ENCODE measurements at places on chromosomes 16 and 17. TPM values are rescaled to one million over a fixed set of nuclear protein-coding genes. Genes with fewer than 3 reads are reported as not detected.

DNA sequence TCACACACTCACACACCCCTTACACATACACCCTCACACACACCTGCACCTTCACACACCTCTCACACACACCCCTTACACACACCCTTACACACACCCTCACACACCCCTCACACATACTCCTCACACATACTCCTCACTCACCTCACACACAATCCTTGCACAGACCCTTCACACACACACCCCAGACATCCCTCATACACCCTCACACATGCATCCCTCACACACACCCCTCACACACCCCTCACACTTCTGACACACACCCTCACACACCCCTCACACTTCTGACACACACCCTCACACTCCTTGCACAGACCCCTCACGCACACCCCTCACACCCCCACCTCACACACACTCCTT lies 23.9 kb downstream of the C17orf67 start:
- DNase-seq = no peak

- no peak for DNase-seq
Measured at GRCh38 chr16:13770436-13770835, 149.5 kb upstream of the ERCC4 start.

GRCh38 chr17:49359990-49360795 lies 1.9 kb downstream of the ZNF652 start:
- peak; percentile 42 for DNase-seq

GRCh38 chr16:51225878-51226277 lies 74.8 kb upstream of the SALL1 start:
- no peak for DNase-seq

- no peak for DNase-seq
Measured at GRCh38 chr17:80252871-80253270, 7.8 kb upstream of the RNF213 start.

- DNase-seq = no peak
Measured at GRCh38 chr16:28011223-28011622, 52.3 kb downstream of the GSG1L start.

- no peak for DNase-seq
Measured at GRCh38 chr17:50261051-50261915, 13.0 kb upstream of the TMEM92 start.

- DNase-seq = peak; percentile 76
Measured at GRCh38 chr16:85381738-85382592, 231.2 kb upstream of the GSE1 start.

GRCh38 chr17:58331815-58332777 lies 3.5 kb upstream of the TSPOAP1 start:
- DNase-seq = no peak

DNA sequence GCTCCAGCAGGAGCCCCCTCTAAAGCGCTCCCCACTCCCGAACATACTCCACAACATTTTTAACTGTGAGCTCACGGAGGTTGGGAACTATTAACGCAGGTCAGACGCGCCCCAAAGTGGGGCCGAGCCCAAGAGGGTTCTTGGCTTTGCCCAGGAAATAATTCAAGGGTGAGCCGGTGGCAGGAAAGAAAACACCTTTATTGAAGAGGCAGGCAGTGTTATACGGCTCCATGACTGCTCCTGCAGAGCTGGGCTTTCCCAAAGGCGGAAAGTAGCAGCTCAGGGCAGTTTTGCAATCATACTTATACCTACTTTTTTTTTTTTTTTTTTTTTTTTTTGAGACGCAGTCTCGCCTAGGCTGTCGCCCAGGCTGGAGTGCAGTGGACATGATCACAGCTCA lies 6.2 kb downstream of the ADCY9 start:
- DNase-seq = no peak

DNA sequence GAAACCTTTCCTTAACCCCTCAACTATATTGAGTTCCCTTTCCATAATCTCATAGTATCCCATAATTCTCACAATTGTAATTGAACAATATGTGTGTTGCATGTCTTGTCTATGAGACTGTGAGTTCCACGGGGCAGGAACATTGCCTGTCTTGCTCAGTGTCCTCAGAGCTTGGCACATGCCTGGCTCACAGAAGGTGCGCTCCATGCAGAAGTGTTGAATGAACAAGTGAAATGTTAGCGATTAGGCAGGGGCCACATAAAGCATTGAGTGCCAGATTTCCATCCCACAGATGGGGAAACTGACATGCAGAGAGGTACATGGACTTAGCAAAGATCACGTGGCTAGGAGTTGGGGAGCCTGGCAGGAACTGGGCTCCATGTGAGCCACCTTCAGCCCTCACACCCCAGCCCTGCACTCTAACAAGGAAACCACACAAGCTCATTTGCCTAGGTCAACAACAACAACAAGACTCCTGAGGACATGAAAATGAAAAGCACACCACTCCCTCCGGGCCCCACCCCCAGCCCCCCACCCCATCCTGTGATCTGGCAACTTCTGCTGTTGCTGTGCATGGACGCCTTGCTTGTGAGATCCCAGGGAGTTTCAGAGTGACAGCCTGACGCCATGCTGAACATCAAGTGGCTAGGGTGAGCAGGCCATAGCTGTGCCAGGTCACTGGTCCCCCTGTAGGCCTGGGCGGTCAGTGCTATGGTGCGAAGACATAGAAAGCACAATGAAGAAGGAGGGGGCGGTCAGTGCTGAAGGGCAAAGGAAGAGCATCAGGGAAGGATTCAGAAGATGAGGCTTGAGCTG lies 5.0 kb downstream of the PIK3R5 start:
- no peak for DNase-seq

DNA sequence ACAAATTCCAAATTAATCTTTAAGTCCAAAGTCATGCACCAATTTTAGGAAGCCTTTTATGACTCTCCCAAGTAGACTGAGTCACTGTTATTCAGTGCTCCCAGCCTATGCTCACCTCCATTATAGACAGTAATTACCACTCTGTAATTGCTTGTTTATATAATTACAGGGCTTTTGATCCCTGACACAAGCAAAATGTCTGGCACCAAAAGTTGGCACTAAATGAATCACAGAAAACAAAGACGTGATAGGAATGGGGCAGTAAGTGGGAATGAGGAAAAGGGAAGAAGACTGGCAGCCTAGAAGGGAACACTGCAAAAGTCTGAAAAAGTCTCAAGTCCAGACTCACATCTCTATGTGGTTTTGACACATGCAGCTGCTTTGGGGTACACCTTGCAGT lies 94.1 kb downstream of the SLC39A11 start:
- DNase-seq = no peak

DNA sequence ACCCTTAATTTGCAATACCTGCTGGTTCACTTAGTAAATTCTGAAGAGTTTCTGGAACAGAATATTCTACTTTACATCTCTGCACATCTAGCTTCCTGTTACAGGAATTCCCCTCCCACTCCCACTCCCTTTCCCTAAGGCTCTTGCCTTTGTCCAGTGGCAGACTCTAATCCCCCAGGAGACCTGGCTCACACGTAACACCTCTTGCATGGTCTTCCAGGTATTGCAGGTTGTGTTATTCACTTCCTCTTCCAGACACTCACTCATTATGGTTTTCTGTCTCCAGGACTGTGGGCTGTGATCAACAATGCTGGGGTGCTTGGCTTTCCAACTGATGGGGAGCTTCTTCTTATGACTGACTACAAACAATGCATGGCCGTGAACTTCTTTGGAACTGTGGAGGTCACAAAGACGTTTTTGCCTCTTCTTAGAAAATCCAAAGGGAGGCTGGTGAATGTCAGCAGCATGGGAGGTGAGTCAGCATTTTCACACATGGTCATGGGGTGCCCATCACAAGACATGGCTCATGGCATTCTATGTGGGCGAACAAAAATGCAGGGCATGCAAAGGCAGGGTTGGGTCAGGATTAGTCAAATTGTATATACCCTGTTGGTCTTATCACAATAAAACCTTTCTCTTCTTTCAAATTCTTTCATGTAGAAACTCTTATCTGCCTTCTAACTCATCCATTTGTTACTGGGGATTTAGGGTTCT lies 35.8 kb downstream of the HSD17B2 start:
- DNase-seq = peak; percentile 70

DNA sequence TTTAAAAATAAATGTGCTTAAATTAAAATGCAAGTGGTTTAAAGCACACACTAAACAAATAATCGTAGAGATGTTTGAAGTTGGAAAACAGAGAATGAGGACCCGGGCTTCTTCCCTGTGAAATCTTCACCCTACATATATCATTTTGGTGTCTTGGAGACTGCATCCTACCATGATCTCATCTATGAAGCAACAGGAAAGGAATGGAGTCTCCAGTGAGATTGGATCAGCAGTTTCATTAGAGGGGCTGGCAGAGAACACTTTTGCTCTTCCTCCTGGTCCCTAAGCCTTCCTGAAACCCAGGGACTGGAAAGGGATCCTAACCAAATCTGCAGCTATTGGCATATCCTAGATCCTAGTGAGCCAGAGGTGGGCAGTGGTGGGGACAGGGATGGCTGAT lies 85.0 kb downstream of the GRIN2A start:
- no peak for DNase-seq

- no peak for DNase-seq
Measured at GRCh38 chr17:10745231-10745630, 15.4 kb upstream of the TMEM220 start.

- DNase-seq = peak; percentile 41
Measured at GRCh38 chr17:17156107-17156506, 50.0 kb downstream of the PLD6 start.

DNA sequence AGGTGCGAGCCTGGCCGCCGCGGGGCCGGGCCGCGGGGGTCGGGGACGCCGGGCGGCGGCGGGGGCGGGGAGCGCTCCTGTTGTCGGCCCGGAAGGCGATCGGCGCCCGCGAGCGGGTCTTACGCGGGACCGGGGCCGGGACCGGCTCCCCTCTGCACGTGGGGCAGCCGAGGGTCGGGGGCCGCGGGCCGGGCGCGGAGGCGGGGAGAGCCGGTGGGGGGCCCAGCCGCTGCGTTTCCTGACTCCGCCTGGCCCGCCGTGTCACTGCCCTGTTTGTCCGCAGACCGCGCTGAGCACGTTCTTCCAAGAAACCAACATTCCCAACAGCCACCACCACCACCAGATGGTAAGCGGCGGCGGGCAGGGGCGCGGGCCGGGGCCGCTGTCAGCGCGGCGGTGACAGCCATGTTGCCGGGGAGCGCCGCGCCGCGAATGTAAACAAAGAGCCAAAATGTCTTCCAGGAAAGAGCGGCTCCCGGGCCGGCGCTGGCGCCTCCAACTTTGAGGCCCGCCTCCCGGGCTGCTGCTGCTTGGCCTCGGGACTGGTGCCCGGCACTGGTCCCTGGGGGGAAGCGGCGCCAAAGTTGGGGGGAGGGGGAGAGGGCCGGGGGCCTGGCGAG lies 586 bp downstream of the UBALD2 start:
- peak; percentile 55 for DNase-seq

DNA sequence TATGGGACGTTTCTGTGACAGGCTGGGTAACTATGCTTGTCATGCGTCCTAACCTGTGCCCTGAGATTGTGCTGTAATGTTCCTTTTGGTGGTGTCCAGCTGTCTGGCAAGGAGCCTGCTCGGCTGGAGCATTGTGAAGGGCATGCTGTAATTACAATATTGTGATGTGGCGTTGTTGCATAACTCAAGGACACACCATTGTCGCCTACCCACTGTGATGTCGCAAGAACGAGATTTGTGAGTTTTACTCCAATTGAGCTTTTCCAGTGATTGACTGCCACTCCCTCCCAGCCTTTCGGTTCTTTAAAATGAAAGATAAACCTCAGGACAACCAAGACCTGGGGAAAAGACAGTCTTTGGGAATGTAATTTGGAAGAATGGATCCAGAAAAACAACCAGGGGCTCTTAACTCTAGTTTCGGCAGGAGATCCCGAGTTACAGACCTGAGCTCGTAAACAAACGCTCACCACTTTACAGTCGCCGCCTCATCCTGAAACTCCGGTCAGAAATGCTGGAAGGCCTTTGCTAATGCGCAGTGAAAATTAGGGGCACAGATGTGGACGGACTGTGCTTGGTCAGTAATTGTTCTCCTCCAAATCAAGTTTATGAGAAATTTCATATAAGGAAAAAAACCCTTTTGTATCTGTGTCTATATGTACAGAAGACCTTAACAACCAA lies 1.3 kb downstream of the ZNF750 start:
- DNase-seq = peak; percentile 58

DNA sequence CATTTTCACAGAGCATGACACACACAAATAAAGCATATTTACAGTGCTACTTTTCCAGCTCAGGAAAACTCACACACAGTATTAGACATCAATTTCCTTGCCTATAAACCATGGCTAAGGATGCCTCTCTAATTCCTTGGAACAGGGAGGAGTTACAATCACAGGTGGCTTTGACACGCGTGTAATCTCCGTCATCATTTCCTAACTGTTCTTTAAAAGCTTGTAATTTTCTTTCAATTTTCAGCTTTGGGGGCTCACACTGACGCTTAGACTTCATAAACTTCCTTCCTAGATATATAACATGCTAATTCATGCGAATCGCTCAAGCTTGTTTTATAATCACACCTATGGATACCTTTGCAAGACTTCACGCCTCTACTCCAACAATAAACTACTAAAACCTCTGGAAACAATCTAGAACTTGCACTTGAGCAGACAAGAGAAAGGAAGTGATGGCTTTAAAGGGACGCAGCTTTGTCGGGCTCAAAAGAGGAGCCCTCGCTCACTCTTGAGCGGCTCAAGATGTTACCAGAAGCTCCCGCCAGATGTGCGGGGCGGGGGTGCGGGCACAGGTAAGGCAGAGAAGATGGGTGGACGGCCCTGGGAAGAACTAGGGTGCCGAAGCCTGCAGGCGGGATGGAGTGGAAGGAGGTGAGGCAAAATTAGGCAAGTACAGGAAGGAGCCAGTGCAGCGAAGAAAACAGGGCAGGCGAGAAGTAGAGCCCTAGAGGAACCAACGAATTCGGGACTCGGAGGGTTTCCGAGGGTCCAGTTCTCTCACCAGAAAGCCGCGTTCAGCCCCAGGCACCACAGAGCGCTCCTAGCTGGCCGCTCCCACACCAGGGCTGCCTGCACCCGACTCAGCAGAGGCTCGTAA lies 631 bp downstream of the RETREG3 start:
- peak; percentile 27 for DNase-seq

DNA sequence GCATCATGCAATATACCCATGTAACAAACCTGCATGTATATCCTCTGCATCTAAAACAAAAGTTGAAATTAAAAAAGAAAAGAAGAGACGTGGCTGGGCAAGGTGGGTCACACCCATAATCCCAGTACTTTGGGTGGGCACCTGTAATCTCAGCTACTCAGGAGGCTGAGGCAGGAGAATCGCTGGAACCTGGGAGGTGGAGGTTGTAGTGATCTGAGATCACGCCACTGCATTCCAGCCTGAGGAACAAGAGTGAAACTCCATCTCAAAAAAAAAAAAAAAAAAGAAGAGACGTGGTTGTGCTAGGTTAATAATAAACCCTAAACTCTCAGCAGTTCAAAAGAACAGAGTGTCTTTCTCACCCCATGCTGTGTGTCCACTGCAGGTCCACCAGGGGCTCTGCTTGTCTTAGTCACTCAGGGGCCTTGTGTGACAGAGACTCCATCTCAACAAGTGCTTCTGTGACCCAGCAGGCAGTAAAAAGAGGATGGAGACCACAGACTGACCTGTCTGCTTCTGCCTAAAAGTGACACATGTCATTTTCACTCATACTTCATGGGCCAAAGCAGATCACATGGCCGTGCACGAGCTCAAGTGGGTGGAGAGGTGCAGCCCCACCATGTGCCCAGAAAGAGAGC lies 22.3 kb upstream of the N4BP1 start:
- no peak for DNase-seq

The TLCD1 gene
- total RNA-seq = 6.1 TPM

The RND2 gene
- 1.3 TPM for total RNA-seq

The ZNF469 gene
- total RNA-seq = 9.7 TPM

The CDRT15 gene
- total RNA-seq = not detected

The ACSM2A gene
- total RNA-seq = not detected

The PRR35 gene
- total RNA-seq = not detected

The ARHGAP23 gene
- total RNA-seq = 53.8 TPM

The SAMD14 gene
- 5.8 TPM for total RNA-seq

The HAS3 gene
- 0.32 TPM for total RNA-seq

The CAVIN1 gene
- total RNA-seq = 1,007 TPM
